Right lung (tissue), 10 donors: ENCODE measurements at places on chromosomes 1 and 21. TPM values are rescaled to one million over a fixed set of nuclear protein-coding genes. Genes with fewer than 3 reads are reported as not detected.

Gene MAGOH
- 77.7 TPM for polyA plus RNA-seq

Gene GSTM1
- 172 TPM for polyA plus RNA-seq

Gene INAVA
- polyA plus RNA-seq: 19.2 TPM

GRCh38 chr1:151944857-151945575 lies 35.7 kb upstream of the THEM4 start:
- no peak for DNase-seq

- DNase-seq: no peak
Observed at GRCh38 chr21:29649406-29649814, 290.4 kb downstream of the GRIK1 start.

- DNase-seq: no peak
Observed at GRCh38 chr1:63466759-63467158, 56.3 kb downstream of the ITGB3BP start.

DNA sequence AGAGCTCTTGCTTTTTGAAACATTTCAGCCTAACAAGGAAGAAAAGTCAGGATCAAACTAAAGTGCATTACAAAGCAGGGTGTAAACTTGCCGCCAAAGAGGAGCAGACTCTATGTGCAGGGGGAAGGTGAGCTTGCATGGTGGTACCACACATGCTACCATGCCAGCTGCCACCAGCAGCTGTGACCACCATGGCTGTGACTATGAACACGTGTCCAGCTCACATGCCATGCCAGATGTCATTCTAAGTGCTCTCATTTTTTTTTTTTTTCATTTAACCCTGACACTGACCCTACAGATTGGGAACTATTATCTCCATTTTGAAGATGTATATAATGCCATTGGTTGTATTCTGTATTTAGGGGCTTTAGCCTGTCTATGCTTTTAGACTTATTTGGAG lies 79.0 kb downstream of the PCP4 start:
- no peak for DNase-seq

GRCh38 chr1:9633493-9633892 lies 18.0 kb upstream of the PIK3CD start:
- DNase-seq: no peak
